ENCODE measurements at places on chromosomes 4 and X. TPM values are rescaled to one million over a fixed set of nuclear protein-coding genes. Genes with fewer than 3 reads are reported as not detected.

STATH gene
- not detected for total RNA-seq

GPR78 gene
- total RNA-seq: 1.4 TPM

DAPP1 gene
- 25.3 TPM for total RNA-seq

SERTM2 gene
- total RNA-seq: 5.6 TPM

TREX2 gene
- total RNA-seq: 2.1 TPM

KLHL4 gene
- total RNA-seq: 0.49 TPM

PAGE4 gene
- total RNA-seq: not detected

BCAP31 gene
- 315 TPM for total RNA-seq

MAML3 gene
- 23.4 TPM for total RNA-seq

PF4V1 gene
- not detected for total RNA-seq

TBC1D1 gene
- total RNA-seq: 191 TPM

HTR2C gene
- total RNA-seq: 0.75 TPM
